ENCODE measurements at places on chromosomes 3 and 15.

- DNase-seq: no peak
Measured at GRCh38 chr15:47374222-47374621, 343.1 kb upstream of the SEMA6D start.

DNA sequence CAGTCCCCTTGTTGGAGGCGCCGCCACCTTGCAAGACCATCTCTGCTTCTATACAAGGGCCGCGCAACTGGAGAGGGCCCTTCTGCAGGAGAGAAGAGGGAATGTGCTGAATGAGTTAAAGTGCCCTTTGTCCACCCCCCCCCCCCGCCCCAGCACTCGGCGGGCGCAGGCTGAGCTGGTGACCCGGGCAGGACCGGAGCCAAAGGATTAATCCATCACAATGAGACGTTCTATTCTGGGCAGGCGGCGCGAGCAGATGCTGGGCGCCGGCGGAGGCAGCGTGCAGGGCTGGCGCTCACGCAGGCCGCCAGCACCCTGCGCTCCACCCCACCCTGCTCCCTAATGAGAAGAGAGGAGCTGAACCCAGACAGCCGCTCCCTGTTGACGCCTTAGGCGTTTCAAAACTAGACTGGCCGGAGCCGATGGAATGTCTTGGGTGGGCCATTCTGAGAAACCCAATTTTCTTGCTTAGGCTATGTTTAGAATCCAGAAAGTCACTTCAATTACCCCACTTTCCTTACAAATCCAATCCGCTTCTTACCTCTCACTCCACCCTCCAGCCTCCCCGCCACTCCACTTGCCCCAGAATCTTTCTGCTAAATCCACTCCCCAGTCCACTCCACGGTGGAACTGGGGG, 32.9 kb downstream of the GJD2 start:
- no peak for DNase-seq

GRCh38 chr15:87828608-87829007, 427.9 kb downstream of the NTRK3 start:
- DNase-seq: no peak

- DNase-seq: peak; percentile 52
Measured at GRCh38 chr3:171979081-171979480, 60.3 kb upstream of the FNDC3B start.

- DNase-seq: no peak
Measured at GRCh38 chr15:47669221-47669620, 48.1 kb upstream of the SEMA6D start.

DNA sequence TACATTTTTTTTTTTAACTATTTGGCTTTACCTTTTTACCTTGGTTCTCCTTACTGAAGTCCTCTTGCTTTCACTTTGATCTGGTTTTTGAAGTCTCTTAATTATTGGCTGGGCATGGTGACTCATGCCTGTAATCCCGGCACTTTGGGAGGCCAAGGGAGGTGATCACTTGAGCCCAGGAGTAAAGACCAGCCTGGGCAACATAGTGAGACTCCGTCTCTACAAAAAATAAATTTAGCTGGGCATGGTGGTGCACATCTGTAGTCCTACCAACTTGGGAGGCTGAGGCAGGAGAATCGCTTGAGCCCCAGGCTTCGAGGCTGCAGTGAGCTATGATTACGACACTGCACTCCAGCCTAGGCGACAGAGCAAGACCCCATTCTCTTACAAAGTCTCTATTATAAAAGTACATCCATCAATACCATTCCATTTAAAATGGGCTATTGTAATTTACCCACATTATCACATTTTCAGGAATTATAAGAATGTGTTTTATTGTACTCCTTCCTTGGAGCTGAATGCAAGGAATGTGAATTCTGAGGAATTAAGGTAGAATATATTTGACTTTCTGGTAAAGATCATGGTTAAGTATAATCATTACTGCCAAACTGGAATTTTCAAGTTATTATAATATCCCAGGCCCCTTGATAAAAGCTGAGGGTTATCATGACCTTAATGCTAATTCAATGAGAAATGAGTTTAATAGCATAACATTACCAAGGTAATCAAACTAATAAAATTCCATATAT, 49.0 kb downstream of the MSL2 start:
- no peak for DNase-seq

GRCh38 chr3:38541806-38542205, 45.7 kb downstream of the EXOG start:
- DNase-seq: no peak

- DNase-seq: no peak
Measured at GRCh38 chr3:72485641-72486040, 362.6 kb downstream of the SHQ1 start.

DNA sequence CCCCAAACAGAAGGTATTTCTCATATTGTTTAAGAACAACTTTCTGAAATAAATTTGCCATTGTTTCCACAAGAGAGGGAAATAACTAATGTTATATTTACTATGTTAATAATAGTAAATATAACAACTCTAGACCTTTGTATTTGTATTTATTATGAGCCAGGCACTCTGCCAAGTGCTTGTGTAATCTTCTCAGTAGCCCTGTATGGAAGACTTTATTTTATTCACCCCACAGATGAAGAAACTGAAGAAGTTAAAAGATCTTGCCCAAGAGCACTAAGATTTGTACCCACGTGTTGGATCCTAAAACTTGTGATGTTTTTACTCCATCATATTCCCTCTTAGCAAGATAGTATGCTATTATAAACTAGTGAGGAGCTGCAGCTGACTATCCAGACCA, 12.0 kb upstream of the GNB4 start:
- peak; percentile 55 for DNase-seq

DNA sequence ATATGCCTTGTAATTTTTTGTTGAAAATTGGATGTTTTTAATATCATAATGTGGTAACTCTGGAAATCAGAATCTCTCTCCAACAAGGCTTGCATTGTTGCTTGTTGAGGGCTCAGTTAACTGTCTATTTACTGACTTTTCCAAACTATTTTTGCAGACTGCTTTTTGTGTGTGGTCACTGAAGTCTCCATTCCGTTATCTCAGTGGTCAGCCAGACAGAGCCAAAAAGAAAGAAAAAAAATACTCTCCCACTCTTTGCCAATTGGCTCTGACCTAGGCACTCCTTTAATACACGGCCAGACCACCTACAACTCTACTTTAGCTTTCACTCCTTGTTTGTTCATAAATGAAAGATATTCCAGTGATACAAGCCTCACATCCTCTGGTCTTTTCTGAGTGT, 52.5 kb downstream of the IFT80 start:
- DNase-seq: no peak

DNA sequence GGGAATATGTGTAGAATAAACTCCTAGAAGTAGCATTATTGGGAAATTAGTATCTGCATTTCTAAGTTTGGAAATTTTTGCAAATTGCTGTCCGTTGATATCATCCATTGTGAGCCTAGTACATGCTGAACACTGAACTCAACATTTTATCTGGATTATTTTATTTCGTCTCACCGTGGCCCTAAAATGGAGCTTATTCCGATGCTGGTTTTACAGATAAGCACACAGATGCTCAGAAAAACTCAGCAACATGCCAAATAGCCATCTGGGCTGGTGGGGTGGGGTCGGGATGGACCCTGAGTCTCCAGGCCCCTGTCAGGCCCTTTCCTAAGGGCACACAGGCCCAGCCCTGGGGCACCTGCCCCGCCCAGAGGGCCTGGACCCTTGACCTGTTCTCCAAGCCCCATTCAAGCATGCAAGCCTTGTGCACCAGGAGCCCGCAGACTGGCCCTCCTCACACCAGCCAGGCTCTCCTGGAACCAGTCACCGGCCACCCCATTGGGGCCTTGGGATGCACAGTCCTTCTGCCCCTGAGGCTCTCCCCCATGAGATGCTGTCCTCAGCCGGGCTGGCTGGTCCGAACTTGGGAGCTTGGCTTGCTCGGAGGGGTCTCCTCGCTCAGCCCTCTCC, 20.7 kb upstream of the KLF13 start:
- no peak for DNase-seq

GRCh38 chr15:62942428-62942827, 100.1 kb upstream of the TPM1 start:
- no peak for DNase-seq

DNA sequence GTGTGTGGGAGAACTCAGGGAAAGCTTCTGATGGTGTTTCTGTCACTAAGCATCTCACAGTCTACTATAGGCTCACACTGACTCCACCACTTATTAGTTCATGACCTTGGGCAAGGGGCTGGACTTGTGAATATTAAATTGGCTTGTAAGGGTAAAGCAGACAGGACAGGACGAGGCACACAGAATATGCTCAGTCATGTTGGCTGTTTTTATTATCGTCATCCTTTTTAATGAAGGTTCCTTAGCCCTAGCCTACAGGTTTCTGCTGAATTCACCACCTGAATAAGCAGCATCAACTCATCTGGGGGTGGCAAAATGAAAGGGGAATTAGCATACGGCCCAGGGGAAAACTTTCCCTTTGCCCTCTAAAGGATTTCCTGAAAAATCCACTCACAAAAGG, 39.6 kb upstream of the LIPC start:
- no peak for DNase-seq

- no peak for DNase-seq
Measured at GRCh38 chr15:77143616-77144015, 72.7 kb upstream of the TSPAN3 start.

GRCh38 chr3:127775398-127776109, 46.8 kb downstream of the MGLL start:
- DNase-seq: no peak

- no peak for DNase-seq
Measured at GRCh38 chr3:177126015-177126773, 71.1 kb downstream of the TBL1XR1 start.

- peak; percentile 0 for DNase-seq
Measured at GRCh38 chr15:79724804-79725203, 172.0 kb downstream of the MTHFS start.

DNA sequence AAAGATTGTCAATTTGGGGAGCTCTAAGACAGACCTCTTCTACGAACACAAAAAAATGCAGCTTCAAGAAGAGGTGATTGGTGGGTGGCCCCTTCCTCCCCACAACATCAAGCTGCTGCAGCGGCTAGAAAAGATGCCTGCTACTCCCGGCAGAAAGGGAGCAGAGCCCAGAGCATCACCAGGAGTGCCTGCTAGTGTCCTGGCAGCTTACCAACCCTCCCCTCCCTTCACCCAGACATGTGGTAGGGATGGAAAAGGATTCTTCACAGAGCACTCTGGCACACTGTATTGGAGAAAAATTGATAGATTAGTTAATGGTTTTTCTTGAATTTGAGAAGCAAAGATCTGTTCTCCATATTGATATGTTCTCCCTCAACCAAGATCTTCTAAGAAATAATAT, 10.8 kb downstream of the IP6K1 start:
- DNase-seq: no peak

- no peak for DNase-seq
Measured at GRCh38 chr3:132342183-132342582, 25.0 kb downstream of the ACP3 start.

- no peak for DNase-seq
Measured at GRCh38 chr15:73637527-73637926, 4.3 kb upstream of the NPTN start.

DNA sequence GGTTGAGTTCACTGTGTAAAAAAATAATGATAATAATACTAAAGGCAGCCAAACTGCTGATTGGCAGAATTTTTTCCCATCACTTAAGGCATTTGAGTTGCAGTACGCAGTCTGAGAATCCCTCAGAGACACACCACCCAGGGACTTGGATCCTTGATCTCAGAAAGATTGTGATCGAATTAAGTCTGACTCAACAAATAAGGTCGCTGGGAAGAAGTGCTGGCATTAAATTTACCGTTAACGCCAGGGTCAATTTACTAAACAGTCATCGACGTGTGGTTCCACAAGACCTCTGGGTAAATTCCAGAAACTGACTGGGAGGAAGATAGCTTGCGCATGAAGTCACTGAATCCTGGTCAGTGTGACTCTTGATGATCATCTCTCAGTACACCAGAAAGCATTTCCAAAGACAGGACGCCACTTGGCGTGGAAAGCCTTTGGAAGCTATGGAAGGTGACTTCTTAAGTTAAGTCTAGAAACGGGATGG, 48.3 kb upstream of the CGNL1 start:
- no peak for DNase-seq

GRCh38 chr3:188829576-188829975, 342.2 kb upstream of the TPRG1 start:
- no peak for DNase-seq

- no peak for DNase-seq
Measured at GRCh38 chr3:82038556-82038955, 277.1 kb upstream of the GBE1 start.

DNA sequence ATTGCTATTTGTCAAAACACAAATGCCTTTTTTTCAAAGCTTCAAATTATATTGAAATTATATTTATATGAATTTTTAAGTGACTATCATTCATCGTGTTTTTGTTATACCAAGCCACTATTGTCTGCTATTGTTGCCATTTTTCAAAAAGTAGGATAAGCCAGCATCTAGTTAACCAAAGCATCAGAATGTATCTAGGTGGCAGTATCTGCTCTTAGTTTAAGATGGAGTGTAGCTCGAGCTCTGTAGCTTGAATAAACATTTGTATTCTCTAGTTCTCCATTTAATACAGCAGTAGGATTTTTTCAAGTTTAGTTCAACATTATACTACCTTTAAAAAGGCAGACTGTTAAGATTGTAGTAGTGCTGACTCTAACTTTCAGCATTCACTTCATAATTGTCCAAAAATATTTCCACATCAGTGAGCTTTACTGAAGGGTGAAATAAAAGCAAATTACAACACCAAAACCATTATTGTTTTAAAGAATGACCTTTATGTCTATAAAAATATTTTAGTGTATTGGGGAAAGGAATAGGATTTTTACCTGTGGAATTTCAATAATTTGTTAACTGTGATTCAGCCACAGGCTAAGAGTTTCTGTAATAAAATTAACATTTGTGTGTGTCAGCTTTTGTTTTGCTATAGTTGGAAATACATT, 19.6 kb upstream of the C15orf61 start:
- peak; percentile 17 for DNase-seq

DNA sequence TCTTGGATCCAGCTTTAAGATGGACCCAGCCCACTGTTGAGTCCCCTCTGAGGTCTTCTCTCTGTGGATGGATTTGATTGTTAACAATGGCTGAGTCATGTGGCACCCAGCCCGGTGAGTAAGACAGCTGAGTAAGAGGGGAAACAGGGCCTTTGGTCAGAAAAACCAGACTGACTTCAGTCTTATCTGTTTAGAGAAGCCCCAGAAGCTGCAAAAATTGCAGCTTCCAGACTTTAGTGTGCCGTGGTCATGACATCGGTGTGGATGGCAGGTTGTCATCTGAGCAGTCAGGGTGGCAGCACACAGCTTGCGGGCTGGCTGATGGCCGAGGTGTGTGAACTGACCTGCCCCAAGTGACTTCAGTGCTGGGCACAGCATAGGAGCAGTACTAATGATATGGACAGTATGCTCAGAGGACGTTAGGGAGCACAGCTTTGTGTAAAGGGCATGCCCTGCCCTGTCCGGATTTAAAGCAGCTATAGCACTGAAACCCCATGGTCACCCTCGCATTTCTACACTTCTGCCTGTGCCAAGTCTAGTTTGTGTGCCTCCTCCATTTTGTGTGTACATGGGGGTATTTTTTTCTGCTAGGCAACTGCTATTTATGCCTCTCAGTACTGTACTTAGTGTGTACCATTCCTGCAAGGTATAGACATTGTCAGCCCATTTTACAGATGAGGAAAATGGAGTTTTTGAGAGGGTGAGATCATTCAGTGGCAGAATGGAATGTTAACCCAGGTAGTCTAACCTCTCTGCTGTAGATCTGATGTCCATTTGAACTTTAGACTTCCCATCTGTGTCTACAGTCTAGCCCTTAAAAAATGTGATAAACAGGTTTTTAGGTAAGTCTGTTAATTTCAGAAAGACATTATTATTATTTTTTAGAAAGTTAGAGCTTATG, 44.4 kb downstream of the FLNB start:
- DNase-seq: no peak
